ENCODE measurements at places on chromosomes 13 and 19. TPM values are rescaled to one million over a fixed set of nuclear protein-coding genes. Genes with fewer than 3 reads are reported as not detected.

Gene PTPRS
- 41.9 TPM for total RNA-seq

Gene UGGT2
- 10.4 TPM for total RNA-seq

Gene CRB3
- total RNA-seq: 3.5 TPM

Gene RNF17
- total RNA-seq: not detected

Gene VSTM1
- total RNA-seq: 0.23 TPM

Gene KCNJ14
- total RNA-seq: 1.1 TPM

Gene ZNF91
- 0.26 TPM for total RNA-seq

Gene ANO8
- total RNA-seq: 2.8 TPM

Gene SGCG
- total RNA-seq: not detected

Gene ZNF575
- total RNA-seq: 1.8 TPM

Gene DGKH
- 7.3 TPM for total RNA-seq
